ENCODE measurements at places on chromosomes 6 and 20.
A peak's percentile ranks its signal among the peaks of the same experiment; 100 is the strongest.

DNA sequence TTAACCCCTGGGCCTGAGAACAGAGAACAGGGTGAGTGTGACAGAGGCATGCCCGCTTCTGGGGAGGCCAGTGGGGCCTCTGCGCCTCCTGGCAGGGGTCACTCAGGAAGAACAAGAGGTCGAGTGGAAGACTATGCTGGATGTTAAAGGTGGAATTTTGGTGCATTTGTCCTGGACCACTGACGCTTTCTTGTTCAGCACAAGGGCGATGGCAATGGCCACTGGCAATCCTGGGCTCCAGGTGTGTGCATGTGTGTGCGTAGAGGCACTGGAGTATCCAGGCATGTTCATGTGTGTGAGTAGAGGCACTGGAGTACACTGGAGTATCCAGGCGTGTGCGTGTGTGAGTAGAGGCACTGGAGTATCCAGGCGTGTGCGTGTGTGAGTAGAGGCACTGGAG is 23.5 kb upstream of the NPBWR2 start:
- no peak for DNase-seq

DNA sequence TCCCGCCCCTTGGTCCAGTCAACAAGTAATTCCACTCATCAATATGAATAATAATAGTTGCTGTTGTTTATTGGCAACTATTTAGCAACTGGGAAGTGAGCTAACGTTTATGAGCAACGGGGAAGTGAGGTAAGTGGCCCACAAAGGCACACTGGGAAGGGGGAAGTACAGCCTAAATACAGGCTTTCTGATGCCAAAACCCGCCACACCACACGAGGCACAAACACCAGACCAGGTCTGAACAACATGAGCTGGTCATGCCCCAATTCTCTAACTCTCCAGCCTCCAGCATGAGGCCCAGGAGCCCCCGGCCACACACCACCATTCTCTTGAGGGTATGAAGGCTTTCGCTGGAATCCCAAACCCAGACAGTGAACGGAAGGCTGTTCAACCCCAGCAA is 50.8 kb downstream of the PREX1 start:
- no peak for DNase-seq

DNA sequence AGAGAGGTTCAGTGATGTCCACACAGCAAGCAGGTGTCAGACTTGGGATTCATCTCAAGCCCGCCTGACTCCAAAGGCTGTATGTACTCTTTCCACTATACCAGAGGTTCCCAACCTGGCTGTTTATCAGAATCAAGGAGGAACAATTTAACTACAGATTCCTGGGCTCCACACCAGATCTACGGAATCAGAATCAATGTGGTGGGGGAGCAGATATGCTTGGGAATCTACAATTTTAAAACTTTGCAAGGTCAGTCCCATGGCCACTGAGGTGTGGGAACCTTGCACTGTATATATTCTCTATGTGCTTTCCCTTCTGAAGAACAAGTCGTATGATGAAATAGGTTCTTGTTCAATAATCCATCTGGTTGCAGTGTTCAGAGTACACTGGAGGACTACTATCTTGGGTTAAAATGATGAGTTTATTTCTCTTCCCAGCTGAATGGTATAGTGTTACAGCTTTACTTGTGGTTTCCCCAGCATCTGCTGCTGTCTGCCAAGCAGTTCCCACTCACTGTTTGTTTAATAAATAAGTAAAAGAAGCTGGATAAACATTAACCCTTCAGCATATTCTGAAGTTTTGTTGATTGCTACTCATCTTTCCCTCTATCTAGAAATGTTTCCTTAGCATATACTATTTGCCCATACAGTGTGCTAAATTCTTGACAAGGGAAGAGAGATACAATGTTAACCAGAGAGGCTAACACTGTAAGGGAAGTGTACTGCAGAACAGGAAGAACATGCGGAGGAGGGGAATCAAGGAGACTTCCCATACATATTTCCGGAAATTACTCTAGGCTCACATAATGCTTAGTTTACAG is 9.9 kb downstream of the TTI1 start:
- peak; percentile 66 for DNase-seq

- peak; percentile 50 for DNase-seq
These were observed 3.1 kb downstream of the B3GALT4 start for GRCh38 chr6:33279971-33280511.

DNA sequence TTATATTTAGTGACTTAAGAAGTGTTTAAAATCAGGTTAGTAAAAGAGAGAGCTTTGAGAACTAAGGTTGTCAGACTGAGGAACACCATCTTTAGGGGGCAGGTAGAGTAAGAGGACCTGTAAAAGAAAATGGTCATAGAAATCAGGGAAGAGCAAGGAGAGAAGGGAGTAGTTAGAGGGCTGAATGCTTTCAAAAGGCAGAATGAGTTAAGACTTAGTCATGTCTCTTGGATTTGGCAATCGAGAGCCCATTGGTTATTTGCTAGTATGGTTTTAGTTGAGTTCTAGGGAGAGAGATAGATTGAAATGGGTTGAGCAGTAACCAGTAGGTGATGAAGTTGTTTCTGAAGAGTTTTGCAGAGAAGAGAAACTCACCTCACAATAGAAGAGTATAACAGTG is 51.1 kb downstream of the RALGAPB start:
- peak; percentile 54 for DNase-seq

- DNase-seq: no peak
These were observed 3.9 kb downstream of the FKBP1A start for GRCh38 chr20:1388741-1389483.

- DNase-seq: peak; percentile 23
These were observed 35.3 kb downstream of the EFCAB8 start for GRCh38 chr20:32894026-32894483.

DNA sequence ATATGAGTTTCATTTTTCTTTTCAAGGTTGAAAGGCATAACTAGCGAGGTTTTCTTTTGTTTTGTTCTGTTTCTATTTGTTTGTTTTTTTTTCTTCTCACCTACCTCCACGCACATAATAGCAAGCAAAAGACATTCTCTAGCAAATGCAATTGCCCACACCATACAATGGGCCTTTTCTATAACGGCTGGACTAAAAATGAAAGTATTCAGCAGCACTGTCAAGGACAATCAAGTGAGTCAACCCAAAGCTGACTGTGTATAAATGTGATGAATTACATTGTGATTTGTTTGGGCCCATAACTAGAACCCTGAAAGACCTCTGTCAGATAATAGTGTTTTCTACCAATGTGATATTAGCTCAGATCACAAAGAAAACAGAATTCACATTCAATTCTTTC is 496.7 kb downstream of the RNF144B start:
- DNase-seq: no peak

GRCh38 chr6:4303638-4304037 is 168.3 kb upstream of the ECI2 start:
- no peak for DNase-seq

DNA sequence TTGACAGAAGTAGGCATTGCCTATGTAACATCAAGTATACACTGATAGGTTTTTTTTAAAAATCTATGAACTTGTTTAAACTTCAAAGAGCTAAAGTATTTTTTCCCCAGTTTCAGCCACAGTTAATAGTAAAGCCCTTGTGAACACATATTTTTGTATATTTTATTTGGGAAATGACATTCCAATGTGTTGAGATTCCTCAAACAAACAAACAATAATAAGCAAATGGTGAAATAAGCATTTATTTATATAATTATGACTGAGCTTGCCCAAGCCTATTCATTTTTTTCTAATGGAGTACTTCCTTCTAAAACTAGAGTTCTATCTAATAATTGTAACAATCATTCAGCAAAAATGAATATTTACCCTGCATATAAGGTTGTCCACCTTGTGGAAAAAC is 12.5 kb downstream of the SYCP2 start:
- DNase-seq: peak; percentile 46

GRCh38 chr6:157538168-157538567 is 157.2 kb downstream of the ZDHHC14 start:
- DNase-seq: no peak

DNA sequence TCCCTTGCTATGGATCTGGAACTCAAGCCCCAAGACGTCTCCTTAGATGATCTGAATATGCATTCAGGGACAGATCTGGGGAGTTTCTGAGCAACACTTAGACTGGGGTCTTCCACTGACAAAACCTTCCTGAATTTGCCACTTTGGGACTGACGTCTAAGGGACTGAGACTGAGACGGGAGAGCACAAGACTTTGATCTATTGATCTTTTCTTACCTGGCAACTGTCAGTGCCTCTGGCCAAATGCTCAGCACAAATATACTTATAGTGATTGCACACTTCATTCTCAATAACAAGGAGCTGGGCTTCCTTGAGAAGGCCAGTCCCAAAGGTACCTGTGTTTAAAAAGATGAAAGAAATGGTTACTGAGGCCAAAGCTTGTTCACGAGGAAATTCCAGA is 131.8 kb downstream of the LPA start:
- no peak for DNase-seq

DNA sequence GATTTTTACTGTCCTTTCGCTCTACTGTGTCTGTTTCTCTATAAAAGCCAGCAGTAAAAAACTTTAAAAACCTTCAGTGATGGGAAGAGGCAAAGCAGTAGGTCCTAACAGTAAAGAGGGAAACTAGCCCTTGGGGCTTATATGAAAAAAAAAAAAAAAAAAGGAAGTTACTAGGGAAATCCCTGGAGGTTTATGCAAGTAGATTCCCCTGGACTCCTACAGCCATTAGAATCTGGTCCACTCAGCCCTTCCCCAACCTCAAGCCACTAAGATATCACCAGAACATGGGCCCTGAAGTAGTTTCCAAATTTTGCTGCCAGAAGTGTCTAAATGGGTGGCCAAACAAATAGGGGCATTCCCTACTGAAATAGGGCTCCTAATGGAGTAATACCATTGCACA is 70.5 kb upstream of the HINT3 start:
- no peak for DNase-seq

DNA sequence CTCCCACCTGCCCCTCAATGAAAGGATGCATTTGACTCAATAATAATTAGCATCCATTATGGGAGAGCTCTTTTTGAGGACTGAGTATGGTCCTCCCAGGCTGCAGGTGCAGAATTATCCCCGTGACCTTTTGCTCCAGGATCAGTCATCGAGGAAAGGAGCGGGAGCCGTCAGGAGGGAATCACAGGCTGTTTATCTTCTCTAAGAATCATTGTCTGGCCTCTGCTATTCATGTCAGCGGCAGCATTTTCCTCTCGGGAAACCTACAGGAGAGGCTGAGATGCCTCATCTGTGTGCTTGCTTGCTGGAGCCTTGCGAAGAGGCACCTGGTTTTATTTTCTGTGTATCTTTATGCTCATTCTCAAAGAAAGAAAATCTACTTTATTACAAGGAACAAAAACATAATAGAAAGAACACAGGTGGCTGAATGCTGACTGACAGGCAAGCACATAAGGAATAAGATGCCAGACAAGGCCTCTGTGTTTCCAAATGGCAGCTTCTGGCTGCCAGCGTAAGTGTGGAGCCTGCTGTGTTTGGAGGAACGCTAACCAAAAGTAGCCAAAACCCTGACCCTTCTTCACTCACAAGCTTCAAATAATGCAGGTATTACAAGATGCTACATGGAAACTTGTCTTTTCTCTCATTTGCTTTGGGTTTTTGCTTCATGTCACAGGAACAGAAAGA is 539.1 kb upstream of the MARCKS start:
- no peak for DNase-seq

GRCh38 chr20:8401556-8401955 is 269.5 kb downstream of the PLCB1 start:
- DNase-seq: peak; percentile 78

GRCh38 chr20:51500311-51500710 is 42.2 kb downstream of the NFATC2 start:
- no peak for DNase-seq

DNA sequence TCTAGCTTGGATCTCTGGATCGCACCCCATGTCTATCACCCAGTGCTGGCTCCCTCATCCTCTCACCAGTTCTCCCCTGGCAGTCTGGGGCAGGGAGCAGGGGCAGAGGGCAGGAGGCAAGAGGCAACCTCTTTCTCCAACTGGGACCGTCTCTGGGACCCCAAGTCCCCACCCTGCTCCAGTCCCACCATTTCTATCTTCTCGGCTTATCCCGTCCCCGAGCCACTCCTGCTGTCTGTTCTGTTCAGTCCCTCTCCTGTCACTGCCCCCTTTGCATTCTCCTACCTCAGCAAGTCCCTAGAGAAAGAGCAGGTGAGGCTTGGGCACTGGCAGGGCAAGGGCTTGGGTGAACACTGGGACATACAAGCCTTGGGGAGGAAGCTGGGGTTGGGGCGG is 625 bp upstream of the TNXB start:
- DNase-seq: no peak

DNA sequence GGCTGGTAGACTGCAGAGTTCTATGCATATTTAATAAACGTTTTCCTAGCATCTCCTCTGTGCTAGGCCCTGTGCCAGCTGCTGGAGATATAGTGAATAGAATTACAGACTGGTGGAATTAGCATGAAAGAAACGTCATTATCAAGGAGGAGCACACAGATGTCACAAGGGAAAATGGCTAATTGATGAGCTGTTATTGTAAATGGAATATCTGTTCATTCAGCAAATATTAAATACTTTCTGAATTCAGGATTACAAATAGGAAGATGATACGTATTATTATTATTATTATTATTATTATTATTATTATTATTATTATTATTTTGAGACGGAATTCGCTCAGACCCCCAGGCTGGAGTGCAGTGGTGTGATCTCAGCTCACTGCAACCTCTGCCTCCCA is 1.2 kb downstream of the AAR2 start:
- no peak for DNase-seq

- no peak for DNase-seq
These were observed 240.5 kb upstream of the PLN start for GRCh38 chr6:118307581-118307980.

GRCh38 chr20:25222461-25223178 is 25.3 kb upstream of the PYGB start:
- no peak for DNase-seq

- no peak for DNase-seq
These were observed 2.7 kb downstream of the OSTM1 start for GRCh38 chr6:108071736-108072276.

- no peak for DNase-seq
These were observed 76.8 kb downstream of the OLIG3 start for GRCh38 chr6:137417396-137417795.

GRCh38 chr6:24848461-24848860 is 49.7 kb upstream of the ARMH2 start:
- no peak for DNase-seq

DNA sequence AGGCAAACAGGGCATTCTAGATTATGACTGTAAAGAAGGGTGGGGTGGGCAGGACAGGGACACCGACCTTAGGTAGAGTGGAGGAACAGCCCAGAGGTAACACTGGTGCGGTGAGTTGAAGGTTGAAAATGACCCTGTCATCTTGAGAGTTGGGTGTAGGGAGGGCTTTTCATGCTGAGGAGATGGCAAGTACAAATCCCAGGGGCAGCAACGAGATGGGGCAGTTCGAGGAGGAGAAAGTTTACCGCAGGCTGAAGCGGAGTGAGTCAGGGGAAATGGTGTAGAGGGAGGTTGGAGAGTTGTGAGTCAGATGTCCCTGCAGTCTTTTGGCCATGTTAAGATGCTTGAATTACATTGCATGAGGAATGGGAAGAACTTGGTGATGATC is 101.1 kb downstream of the HIVEP1 start:
- peak; percentile 83 for DNase-seq

- no peak for DNase-seq
These were observed 126.6 kb upstream of the SPACA1 start for GRCh38 chr6:87921034-87921433.

- DNase-seq: no peak
These were observed at the start of gene BPIFB3 for GRCh38 chr20:33053291-33054106. Gene BPIFB3 (plus strand): TSS chr20:33053903. CDS start chr20:33055436, 1,533 bp downstream.

All from EH (cell line).